ENCODE measurements at places on chromosomes 1 and 21.
A peak's percentile ranks its signal among the peaks of the same experiment; 100 is the strongest.

GRCh38 chr21:19692231-19692630, 1288.6 kb upstream of the TMPRSS15 start:
- DNase-seq: no peak

DNA sequence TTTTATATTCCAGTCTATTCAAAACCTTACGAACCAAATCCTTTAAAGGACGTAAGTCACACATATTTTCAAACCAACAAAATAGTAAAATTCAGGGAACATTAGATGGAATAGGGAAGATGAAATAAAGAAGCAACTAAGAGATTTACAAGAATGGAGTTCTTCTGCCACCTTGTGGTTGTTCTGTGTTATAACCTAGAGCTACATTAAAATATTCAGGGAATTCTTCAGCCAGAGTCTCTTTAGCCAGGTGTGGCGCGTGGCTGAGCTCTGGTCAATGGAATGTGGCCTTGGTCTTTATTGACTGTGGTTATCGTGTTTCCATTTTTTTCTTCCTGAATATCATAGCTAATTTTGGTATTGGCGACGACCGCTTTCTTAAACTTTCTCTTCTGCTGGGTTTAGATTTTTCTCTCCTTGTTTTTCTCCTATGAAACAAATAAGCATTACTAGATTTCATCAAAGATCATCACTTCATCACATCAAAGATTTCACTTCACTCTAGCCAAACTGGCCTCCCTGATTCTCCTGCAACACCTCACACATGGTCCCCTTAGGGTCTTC, 221.3 kb downstream of the MRPL39 start:
- DNase-seq: no peak

DNA sequence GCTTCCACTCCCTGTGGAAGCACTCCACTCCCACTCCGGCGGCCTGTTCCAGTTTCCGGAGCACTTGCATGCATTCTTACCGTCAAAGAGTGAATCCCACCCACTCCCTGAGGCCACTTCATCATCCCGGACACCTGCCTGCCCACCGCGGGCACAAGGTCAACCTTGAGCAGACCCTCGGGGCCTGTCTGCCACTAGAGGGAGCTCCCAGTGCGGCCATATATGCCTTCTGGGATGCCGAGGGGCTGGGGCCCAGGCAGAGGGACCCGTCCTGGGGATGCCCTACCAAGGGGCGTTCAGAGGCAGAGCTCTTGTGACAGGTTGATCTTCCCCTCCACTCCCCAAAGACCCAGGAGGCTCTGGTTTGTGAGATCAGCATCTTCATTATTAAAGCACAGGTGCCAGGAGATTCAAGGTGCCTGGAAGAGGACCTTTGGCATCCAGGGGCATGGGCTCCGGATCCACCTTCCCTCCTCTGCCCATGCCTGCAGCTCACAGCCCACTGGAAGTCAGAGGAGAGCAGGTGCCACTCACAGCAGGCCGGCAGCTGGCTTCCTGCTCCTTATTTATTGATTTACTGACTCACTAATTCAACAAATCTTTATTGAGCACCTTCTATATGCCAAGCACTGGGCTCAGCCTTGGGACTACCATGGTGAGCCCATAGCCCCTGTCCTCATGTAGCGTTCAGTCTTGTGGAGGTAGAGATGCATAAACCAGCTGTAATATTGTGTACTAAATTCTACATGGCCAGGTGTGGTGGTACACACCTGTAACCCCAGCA, 47.3 kb downstream of the UBIAD1 start:
- DNase-seq: peak; percentile 89

DNA sequence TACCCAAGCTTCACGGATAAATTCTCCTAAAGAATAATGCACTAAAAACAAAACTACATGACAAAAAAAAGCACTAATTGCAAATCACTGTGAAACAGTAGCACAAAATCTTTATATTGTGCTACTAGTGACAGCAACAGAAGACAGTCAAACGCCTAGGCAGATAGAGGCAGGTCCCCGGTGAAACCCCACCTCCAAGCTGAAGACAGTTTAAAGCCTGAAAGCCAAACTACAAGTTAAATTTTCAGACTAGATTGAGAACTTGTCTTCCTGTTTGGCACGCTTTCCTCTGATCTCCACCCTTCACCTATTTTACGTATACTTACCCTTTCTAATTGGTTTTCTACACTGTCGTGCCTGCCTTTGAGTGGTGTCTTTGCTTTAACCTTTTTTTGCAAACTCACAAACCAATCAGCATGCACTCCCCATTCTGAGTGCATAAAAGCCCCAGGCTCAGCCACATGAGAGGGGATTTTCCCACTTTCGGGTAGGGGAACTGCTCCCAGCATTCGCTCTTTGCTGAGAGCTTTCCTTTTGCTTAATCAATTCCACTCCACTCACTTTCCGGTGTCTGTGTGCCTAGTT, 3.6 kb upstream of the BACH1 start:
- DNase-seq: no peak

- DNase-seq: no peak
These were observed 2.0 kb upstream of the UBE2G2 start for GRCh38 chr21:44803651-44804050.

DNA sequence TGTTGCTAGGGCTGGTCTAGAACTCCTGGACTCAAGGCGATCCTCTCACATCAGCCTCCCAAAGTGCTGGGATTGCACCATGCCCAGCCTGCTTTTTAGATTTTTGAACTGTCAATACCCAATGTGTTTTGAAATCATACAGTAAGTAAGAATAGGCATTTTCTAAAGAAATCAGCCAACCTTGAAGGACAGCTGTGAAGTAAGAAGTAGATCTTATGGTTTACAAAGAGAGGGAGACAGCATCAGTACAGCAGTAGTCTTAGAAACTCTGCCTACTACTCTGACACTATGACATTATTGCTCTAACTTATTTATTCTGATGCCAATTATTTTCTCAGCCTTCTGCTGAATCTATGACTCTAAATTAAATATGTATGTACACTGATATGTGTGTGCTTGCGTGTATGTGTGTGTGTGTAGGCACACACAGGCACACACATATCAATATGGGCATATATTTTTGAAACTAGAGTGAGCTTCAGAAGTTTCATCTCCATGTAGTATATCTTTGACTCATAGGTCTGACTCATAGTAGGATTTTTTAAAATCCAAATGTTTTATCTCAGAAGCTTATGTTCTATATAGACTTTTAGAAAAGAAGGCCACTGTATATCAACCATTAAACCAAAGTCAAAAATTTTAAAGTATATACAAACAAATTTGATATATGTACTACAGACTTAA, 140.4 kb downstream of the COL24A1 start:
- DNase-seq: no peak

DNA sequence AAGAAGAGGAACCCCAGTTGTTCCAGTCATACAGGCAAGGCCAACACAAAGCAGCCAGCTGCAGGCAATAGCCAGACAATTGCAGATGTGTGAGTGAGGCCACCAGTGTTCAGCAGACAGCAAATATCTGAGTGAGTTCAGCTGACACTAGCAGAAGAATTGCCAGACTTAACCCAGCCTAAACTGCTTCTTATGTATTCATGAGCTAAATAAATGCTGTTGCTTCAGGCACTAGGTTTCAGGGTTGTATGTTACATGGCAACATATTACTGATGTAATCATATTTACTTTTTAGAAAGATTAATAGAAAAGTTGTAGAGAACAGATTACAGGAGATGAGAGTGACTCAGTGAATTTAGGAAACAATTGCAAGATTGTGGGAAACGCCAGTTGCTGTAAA, 129.8 kb upstream of the CHODL start:
- DNase-seq: no peak

DNA sequence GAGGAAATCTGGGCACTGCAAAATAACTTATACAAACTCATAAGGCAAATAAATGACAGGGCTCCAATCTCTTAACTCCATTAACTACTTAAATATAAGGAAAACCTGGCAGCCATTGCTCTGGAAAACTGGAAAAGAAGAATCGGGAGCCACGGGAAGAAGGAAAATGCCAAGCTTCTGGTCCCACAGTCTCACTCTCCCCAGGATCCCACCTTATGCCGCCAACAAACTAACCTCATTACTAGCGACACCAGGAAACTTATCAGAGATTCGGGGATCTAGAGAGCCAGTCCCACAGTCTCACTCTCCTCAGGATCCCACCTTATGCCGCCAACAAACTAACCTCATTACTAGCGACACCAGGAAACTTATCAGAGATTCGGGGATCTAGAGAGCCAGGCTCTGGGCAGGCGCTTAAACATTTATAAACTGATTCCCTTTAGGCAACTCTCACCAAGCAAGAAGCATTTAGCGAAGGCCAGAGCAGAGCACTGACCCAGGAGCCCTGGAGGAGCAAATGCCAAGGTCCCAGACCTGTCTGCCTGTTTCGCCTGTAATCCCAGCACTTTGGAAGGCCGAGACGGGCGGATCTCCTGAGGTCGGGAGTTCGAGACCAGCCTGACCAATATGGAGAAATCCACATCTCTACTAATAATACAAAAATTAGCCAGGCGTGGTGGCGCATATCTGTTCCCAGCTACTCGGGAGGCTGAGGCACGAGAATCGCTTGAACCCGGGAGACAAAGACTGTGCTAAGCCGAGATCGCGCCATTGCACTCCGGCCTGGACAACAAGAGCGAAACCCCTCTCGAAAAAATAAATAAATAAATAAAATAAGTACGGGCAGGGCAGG, 720 bp downstream of the PSMB2 start:
- no peak for DNase-seq

DNA sequence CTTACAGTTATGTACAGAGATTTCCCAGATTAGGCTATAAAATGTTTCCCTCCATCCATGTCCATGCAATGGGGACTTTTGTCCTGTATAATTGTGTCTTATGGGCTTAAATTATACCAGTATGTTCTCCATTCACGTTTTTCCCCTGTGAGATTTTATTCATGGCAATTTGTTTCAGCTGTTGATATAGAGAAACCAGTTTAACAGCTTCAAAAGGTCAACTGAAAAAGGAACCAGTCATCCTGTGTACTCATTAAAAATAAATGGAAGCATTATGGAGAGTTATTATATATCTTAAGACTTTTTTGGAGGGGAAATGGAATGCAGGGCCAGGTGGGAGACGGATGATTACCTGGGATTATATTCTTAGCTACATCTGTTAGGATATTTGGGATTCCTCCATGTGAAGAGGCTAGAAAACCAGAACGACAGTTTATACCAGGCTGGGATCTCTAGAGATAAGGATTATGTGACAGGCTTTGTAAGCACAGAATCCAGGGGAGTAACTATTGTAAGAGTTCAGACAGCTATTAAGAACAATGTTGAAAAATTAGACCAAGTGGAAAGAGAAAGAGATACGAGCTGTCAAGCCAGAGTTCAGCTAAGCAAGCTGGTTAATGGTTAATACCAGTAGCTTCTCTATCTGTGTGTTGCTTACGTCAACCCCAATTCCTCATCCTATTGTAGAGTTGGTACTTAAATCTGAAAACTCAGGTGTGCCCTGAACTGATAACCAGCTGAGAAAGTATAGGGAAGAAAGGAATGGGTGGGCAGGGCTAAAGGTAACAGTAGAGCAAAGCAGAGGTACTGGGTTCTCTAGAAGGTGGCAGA, 12.4 kb upstream of the ZNF697 start:
- DNase-seq: no peak

DNA sequence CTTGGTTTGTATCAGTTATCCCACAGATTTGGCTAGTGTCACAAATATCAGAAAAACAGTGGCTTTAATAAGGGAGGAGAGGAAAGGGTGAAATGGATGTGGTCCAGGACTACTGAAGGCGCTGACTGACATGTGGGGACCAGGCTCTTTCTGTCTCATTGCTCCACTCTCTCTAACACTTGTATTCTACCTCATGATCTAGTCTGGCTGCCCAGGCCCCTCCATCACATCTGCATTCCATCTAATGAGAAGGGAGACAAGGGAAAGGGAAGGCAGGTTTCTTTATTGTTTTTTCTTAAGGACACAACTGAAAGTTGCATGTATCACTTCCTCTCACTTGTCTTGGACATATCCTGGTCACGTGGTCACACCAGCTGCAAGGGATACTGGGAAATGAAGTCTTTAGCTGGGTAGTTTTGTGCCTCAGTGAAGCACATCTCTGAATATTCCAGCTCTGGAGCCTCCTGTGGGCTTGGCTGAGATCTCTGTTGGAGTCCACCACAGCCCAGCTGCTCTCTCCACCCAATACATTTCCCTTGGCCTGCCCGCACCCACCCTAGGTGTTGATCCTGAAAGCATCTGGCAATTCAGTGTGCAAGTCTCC, 42.0 kb upstream of the PADI2 start:
- no peak for DNase-seq

GRCh38 chr1:231107600-231108326, 54.1 kb upstream of the TRIM67 start:
- no peak for DNase-seq

GRCh38 chr1:68140536-68140935, 90.1 kb upstream of the DIRAS3 start:
- no peak for DNase-seq

DNA sequence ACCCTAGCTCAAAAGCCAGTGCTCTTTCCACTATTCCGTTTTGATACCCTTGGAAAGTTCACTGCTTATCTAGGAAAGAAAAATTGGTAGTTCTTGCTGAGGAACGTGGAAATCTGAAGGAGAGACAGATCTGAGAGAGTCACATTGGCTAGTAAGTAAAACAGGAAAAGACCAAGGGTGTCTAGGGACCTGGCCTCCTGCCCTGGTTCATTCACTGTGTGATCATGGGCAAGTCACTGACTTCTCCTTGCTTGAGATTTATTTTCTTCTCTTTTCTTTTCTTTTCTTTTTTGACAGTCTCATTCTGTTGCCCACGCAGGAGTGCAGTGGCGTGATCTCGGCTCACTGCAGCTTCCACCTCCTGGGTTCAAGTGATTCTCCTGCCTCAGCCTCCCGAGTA, 90.8 kb downstream of the NFIA start:
- no peak for DNase-seq
